ELR (cell line): ENCODE measurements at places on chromosomes 6 and 20.

DNA sequence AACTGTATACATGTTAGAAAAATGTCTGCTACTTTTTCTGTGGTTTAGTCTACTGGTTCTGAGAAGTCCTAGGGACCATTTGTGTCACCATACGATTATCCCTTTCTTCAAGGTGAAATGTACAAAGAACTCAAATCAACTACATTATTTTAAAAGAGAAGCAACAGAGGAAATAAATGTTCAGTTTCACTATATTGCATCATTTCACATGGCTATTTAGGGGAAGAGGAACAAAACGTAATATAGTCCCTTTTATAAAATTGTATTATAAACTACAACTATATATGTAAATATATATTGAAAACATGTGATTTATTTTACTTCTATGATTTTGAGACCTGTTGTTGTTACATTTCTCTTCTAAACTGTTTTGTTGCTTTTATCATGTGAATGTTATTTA lies 1308.0 kb downstream of the EPHA7 start:
- no peak for DNase-seq

DNA sequence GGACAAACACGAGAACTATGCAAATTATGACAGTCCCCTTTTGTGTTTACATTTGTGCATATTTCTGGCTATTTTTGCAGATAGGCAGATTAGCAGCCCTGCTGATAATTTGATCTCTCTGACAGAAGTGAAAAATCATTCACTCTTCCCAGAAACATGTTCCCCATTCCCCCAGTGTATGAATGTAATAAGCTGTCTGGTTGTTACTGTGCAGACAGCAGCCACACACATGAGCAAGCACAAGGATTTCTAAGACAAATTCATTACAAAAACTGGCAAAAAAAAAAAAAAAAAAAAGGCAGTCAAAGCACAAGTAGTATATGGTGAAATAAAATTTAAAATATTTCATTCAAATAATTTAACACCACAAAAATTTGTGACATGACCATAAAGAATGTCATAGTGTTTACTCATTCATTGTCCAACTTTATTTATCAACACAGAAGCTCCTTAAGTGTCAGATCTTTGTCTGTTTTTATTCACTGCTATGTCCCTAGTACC lies 95.5 kb upstream of the VGLL2 start:
- DNase-seq = peak; percentile 9

DNA sequence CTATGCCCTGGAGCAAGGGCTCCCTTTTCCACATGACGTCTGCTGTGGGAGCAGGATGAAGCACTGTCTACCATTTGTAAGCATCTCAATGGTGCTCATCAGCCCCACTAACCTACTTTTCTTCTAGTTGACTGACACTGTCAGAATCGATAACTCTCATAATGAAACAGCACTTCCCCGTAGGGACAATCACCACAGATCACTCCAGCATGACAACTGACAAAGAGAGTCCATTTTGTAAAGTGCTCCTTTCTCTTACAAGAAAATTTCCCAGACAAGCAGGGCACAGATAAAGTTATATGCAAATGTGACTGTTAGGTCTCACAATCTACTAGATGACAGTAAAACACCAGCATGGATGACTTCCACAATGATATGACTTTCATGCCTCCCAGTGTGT lies 46.4 kb downstream of the HEBP2 start:
- no peak for DNase-seq

DNA sequence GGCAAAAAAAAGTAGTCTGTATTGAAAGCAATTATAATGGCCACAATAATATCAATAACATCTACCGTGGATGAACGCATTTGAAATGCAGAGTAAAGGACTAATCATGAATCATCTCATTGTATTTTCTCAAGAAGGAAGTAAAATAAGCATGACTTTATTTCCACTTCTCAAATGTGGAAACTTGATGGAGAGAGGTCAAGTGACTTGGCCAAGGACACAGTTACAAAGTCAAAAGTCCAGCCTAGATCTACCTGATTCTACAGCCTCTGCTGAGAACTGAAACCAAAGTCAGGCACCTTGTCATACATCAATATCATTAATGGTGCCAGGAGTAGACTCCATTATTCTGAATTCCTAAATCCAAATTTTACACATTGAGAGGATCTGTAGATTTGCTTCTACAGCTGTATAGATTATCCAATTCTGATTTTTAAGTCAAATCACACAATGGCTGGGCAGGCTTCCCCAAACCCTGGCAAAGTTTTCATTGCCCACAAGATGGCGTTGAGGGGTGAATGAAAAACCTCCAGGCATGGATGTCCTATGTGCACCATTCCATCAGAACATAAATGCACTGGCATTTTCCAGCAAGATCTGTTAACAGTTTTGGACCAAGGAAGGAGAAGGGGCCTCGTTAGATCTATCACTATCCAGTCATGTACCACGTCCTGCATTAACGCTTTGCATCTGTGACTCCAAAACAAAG lies 423.1 kb downstream of the MAFB start:
- peak; percentile 32 for DNase-seq

DNA sequence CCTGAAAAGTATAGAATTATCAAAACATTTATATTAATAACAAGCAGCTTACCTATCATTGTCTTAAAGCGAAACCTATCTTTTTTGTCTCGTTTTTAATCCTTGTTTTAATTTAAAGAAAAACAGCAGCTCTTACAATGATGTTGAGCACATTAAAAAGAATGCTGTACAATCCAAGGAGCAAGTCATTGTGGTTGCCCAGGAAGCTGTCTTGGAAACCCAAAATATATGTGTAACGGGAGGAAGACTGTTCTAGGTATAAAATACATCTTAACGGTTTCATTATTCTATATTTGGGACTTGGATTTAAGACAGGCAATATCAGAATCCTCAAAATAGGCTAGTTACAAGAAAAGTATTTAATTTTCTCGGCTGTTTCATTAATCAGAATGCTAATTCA lies 21.7 kb downstream of the ZNF133 start:
- no peak for DNase-seq
